ENCODE measurements at places on chromosomes 7 and 10.

DNA sequence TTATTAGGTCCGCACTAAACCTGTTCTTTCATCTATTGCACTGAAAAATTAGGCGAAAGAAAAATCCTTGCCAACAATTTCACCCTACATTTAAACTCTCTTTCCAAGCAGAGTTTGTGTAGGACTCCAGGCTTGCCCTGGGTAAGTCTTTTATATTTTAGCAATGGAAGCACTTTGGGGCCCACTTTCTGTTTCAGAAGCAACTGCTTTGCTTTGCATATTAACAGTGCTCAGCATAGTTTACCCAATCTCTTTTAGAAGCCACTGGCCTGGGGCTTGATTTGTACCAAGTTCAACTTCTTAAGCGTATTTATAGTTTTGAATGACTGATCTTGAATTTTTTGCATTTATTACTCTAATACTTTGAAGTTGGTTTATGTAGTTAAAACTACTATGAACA is 78.8 kb upstream of the MDFIC start:
- DNase-seq: no peak

GRCh38 chr7:64642875-64643274 is 23.1 kb upstream of the ZNF107 start:
- DNase-seq: no peak

DNA sequence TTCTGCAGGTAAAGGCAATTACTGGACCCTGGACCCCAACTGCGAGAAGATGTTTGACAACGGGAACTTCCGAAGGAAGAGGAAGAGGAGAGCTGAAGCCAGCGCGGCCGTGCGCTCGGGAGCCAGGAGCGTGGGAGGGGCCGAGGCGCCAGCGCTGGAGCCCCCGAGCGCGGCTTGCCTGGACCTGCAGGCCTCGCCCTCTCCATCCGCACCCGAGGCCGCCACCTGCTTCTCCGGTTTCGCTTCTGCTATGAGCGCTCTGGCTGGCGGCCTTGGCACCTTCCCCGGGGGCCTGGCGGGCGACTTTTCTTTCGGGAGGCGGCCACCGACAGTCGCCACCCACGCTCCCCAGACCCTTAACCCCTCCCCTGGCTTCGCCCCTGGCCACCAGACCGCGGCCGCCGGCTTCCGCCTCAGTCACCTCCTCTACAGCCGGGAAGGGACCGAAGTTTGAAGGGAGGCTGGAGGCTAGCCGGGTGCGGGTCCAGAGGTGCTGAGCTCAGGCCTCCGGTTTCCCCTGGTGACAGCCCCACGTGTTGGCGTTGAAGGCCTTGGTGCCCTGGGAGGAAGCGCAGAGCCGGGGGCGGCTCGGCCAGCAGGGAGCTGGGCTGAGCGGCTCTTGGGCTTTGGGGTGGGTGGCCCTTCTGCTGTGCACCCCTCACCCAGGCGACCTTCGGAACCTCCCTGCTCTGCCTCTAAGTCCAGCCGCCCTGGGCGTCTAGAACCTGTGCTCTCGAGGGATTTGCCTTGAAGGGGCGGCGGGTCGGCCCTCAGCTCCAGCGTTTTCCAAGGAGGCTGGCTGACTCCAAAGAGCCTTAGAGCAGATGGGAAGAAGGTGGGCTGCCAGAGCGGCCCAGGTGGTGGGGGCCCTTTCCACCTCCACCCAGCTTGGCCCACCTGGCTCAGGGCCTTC is 1.8 kb downstream of the FOXI2 start:
- no peak for DNase-seq

- no peak for DNase-seq
Observed at GRCh38 chr7:151126491-151127137, 40.3 kb downstream of the AGAP3 start.

- no peak for DNase-seq
Observed at GRCh38 chr7:48759431-48760080, 164.8 kb upstream of the CDC14C start.

DNA sequence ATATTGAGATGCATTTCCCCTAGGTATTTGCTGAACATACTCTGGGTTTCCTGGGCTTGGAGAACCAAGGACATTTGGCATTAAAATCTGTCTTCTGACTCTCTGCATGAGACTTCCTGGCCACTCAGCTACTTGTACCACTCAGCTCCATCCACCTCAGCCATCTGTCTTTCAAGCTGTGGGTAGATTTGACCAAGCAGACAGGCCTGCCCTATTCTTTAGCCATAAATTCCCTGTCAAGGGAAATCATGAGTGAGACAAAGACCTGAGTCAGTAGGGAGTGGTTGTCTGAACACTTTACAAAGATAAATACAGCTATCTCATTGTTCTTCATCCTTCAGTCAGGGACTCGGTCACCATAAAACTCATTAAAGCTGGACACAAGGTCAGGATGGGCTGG is 399.1 kb downstream of the GPAM start:
- no peak for DNase-seq

GRCh38 chr7:120079704-120080103 is 193.3 kb upstream of the KCND2 start:
- no peak for DNase-seq

GRCh38 chr7:78912781-78913180 is 540.7 kb downstream of the MAGI2 start:
- DNase-seq: no peak

GRCh38 chr7:45136106-45137060 is 21.2 kb upstream of the RAMP3 start:
- peak; percentile 38 for DNase-seq

- no peak for DNase-seq
Observed at GRCh38 chr7:155710031-155710430, 65.6 kb downstream of the RBM33 start.

DNA sequence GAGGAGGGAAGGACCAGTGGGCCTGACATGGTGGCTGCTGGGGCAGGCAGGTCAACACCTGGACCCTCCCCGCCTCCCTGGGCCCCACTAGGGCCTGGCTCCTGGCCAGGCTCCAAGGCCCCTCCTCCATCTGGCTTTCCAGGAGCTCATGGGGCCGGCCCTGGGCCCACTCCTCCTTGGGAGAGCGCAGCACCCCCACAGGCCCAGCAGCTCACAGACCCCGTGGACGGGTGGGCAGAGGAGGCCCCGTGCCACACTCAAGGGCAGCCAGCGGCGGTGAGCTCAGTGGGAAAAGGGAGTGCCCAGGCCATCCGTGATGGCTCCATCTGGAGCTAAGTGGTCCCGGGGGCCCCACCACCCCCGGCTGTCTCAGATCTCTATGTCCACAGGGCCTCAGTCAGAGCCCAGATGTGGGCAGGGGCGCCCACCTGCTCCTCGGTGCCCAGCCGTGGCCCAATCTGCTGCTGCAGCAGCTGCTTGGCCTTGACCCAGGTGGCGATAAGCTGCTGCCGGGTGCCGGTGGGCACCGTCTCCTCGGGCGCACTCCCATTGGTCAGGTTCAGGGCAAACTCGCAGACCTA is 32.8 kb downstream of the CFAP46 start:
- DNase-seq: no peak

DNA sequence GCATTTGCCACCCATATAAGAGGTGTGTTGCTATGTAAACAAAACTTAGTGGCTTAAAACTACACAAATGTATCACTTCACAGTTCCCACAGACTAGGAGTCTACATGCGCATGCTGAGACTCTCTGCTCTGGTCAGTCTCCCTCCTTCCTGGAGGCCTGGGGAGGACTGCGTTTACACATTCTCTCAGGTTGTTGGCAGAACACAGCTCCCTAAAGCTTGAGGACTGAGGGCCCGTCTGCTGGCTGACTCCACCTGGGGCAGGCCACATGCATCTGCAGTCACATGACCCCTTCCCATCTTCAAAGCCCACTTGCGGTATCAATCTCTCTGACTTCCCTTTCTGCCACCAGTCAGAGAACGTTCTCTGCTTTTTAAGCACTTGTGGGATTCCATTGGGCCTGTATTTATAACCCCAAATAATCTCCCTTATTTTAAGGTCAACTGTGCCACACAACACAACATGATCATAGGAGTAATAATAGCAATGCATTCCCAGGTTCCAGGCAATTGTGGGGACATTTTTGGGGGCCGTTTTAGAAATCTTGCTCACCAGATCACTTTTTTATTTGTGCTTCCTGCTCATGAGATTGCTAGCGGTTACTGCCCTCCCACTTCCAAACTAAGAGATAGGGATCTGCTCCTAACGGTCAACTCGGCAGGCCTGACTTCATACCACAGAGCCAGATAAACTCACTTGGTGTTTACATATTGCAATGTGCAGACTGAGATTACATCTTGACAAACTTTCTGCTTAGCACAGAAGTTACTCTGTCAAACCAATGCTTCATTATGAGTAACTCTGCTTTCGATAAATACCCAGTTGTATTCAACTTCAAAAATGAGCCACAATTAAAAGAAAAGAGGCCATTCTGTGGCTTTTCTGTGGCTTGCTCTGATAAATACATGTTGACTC is 96.3 kb downstream of the ALOX5 start:
- peak; percentile 2 for DNase-seq

- DNase-seq: no peak
Observed at GRCh38 chr10:45441239-45442190, 67.5 kb downstream of the ALOX5 start.

- DNase-seq: no peak
Observed at GRCh38 chr10:61633665-61634064, 29.1 kb upstream of the CABCOCO1 start.

DNA sequence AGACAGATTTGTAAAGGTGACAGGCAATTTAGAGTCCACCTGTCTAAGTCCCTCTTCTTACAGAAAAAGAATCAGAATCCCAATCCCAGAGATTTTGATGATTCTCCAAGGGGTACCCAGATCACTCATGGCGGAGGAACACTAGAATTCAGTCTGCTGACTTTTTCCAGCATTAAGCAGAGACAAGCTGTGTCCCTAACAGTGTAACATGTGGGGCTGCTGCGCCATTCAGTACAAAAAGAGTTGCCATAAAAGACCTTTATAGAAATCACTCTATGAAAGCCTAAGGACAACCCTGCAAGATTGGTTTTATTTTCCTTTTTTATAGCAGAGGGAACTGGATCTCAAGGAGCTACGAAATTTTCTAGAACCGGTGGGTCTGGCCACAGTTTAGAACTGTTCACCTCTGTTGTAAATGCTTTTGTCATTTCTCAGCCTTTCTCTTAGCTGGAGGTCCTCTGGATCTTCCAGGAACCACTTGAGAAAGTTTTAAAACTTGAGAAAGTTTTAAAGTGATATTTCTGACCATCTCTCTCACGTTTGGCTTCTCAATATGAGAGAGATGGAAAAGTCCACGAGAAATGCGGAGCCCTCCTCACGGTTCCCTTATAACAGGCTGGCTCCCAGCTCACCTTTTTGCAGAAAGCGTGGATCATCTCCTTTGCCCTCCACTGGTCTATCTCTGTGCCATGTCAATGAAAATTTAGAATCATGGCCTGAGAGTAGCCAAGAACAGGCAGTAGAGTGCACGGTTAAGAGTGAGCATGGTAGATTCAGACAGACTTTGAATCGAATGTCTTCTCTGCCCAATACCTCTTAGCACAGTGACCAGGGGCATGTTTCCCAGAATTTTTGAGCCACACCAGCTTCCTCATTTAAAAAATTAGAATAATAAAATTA is 826 bp downstream of the GIMAP7 start:
- DNase-seq: no peak

- no peak for DNase-seq
Observed at GRCh38 chr10:101840102-101840684, 3.4 kb downstream of the KCNIP2 start.

DNA sequence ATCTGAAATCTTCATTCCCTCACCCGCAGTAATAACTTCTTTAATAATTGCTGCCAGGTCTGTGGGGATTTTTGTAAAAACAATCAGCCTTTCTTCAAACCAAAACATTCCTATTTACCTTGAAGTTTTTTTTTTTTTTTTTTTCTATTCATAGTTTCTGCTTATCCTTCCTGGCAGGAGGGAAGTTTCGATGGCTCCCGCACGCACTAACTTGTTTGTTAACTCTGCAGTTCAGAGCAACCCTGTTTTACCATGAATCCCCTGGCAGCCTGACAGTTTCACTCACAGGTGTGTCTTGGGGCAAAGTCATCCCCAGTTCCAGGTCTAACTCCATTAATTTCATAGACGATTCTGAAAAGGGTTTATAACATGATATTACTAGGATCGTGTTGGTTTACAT is 149.3 kb downstream of the KLF6 start:
- DNase-seq: no peak

DNA sequence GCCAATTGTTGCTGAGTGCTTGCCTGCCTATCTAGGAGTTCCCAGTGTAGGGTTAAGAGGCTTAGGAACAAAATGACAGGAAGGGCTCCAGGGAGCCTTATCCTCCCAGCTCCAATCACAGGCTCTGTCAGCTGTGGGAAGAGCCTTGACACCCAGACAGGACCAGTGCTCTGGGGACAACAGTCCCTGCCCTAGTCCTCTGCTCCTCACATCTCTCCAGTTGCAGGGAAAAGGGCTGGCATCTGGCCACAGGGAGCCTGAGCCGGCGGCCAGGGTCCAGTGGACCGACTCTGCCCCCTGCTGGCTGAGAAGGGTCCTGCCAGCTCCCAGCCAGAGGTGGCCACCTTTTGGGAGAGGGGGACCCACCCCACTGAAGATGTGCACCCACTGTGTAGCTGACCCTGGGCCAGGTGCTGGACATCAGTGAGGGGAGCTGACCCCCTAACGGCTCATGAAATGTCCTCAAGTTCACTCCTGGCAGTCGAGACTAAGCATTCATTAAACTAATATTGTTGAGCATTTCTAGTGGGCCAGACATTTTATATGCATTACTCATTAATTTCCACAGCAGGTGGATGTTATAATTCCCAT is 17.6 kb downstream of the DNAJB12 start:
- DNase-seq: no peak

GRCh38 chr10:122257041-122257440 is 14.1 kb upstream of the BTBD16 start:
- DNase-seq: no peak

DNA sequence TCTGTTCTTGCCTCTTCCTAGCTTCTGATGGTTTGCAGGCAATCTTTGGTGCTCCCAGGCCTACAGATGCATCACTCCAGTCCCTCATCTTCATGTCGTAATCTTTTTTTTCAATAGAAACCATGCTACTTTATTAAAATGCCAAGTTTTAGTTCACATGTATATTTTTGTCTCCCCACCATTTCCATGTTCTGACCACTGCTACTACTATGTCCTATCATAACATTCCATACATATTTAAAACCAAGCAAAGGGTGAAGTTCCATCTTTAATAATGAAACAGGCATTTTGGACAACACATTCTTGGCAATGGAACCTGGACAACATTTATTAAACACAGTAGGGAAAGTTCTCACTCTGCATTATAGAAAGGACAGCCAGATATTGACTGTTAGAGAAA is 58.8 kb downstream of the ZNF518A start:
- DNase-seq: no peak

DNA sequence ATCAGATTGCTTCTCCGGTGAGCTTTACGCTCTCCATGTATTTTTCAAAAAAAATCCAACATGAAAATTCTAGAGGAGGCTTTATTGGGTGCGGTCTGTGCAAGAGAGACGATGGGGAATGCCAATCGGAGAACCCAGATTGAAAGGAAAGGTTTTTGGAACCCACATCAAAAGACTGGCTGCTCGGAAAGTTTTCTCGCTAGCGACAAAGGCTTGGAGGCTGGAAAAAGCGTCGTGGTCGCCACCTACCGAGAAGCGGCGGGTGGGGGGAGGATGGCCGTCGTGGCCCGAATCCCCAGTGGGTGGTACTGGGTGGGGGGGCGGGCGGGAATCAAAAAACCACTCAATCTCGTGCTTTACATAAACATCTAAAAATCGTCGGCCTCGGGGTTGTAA is 1.1 kb upstream of the GTF2I start:
- no peak for DNase-seq
